Stimulated activated CD4-positive, alpha-beta T cell treated with anti-CD3 and anti-CD28 coated beads, TNF-alpha, amount 100 ng/mL, for 1 hour (primary cell): ENCODE measurements at places on chromosomes 3 and 15.

DNA sequence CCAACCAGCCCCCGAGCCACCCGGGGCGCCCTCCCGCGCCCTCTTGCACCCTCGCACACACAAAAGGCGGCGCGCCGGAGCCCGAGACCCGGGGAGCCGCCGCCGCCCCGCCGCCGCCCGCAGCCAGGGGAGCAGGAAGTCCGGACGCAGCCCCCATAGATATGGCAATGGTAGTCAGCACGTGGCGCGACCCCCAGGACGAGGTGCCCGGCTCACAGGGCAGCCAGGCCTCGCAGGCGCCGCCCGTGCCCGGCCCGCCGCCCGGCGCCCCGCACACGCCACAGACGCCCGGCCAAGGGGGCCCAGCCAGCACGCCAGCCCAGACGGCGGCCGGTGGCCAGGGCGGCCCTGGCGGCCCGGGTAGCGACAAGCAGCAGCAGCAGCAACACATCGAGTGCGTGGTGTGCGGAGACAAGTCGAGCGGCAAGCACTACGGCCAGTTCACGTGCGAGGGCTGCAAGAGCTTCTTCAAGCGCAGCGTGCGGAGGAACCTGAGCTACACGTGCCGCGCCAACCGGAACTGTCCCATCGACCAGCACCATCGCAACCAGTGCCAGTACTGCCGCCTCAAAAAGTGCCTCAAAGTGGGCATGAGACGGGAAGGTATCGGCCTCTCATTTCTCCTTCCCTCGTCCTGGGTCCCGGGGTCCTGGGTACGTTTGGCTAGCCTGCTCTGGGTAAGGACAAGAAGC, 1.6 kb downstream of the NR2F2 start:
- no peak for DNase-seq

DNA sequence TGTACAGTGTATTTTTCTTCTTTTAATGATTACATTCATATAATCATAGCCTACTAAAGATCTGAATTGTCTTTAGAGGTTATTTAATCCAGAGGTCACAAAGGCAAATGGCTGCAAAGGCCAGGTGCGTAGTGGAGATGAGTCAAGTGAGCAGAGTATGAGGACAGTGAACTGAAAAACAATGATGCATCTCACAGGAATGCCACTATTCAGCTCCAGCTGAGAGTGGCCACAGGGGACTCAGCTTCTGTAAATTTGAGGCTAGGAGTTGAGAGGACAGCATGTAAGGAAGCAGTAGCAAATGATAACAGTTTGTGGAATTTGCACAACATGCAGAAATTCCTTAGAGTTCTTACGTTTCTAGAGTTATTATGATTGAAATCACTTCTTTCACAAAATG, 50.4 kb downstream of the COL6A5 start:
- no peak for DNase-seq

GRCh38 chr3:105511031-105511430, 144.3 kb downstream of the ALCAM start:
- no peak for DNase-seq

GRCh38 chr15:72173864-72174550, 23.6 kb downstream of the GRAMD2A start:
- no peak for DNase-seq

DNA sequence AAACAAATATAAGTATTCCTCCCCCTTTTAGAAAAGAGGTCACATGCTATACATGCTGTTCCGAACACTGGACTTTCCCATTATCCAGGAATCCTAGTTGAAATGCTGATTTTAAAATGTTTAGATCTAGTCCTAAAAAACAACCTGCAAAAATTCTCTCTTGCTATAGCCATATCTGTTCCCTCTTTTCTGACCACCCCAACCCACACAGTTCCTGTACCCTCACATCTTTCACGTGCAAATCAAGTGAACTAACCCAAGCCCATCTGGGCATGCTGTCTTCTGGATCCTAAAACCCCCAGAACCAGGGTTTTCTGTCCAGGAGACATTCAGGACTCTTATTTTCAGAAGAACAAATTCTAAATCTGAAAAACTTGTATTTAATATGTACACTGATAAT, 67.4 kb downstream of the RAD18 start:
- DNase-seq, result no peak

- DNase-seq, result no peak
Observed at GRCh38 chr3:78140866-78141265, 1101.0 kb downstream of the ROBO2 start.

- no peak for DNase-seq
Observed at GRCh38 chr3:65660000-65660598, 378.6 kb downstream of the MAGI1 start.

DNA sequence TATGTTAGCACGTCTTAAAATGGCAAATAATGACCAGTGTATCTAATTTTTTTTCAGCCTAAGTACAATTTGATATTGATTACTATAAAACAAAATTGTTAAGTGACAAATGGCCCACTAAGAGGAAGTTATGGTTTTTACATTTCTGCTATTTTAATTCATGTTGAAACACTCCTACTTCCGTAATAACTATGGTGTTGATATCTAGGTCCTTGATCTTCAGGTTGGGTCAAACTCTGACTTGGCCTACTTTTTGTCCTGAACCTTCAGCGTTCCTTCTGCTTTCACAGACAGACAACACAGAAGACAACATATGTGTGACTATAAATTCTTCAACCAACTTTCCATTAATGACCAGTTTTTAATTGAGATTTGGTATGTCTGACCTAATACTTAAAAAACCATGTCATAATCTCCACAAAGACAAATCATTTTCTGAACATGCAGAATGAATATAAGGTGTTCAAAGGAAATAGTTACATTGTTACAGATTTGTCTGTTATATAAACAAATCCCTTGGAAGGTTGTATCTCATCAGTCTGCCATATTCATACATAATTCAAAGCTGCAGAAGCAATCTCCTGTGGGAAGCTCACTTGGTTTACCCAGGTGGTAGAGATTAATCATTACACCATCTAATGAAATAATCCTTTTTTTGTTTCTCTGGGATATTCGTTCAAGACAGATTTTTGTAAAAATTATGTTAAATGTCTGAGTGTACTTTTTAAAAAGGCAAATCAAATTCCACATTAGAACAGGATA, 92.1 kb upstream of the TSPAN3 start:
- no peak for DNase-seq

DNA sequence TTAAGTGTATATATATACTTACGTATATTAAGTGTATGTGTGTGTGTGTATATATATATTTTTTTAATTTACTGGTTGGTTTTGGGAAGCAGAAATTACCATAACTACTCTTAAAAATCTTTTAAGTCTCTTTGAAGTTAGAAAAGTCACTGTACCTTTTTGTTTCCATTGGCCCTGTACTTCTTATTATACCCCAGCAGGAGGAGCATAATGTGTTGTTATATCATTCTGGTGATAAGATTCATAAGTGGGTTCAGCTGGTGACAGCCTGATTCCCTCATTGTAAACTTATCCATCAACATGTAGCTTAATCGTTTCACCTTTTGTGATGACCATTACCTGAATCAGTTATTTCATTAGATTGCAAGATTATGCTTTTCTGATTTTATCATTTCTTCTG, 30.8 kb downstream of the MLH1 start:
- no peak for DNase-seq

DNA sequence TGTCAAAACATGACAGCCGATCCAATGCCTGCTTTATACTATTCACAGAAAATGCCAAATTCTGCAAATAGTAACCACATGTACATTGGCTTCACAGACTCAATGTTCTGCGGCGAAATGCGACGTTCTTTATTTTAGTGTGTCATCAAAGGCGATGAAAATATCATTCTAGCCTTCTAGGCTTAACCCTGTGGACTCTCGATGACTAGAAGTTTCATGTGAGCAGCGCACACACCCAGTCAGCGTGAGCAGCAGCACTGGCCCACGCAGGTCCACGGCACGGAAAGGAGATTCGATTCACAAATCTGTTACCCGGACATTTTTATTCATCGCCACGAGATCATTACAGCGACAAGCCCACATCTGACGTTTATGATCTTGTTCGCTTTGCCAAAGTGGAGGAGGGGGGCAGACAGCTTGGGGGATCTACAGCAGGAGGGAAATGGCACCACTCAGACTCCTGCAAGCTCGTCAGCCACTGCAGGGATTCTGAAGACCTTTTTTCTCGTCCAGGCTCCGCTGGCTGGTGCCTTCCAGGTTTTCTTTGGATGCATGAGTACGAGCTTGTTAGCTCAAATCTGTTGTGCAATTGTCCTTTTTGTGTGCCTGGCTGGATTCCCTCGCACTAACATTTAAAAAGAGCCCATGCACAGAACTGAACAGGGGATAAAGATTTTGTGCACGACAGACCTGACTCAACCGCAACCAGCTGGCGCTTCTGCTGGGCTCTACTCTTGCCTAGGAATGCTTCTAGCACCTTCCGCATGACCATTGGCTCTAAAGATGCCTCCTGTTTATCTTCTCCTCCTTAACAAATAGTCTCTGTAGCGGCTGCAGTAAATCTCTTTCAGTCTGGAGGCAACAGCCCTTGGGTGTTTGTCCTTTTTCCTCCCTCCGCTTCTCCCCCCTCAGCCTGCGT, 938.4 kb downstream of the MCTP2 start:
- no peak for DNase-seq

DNA sequence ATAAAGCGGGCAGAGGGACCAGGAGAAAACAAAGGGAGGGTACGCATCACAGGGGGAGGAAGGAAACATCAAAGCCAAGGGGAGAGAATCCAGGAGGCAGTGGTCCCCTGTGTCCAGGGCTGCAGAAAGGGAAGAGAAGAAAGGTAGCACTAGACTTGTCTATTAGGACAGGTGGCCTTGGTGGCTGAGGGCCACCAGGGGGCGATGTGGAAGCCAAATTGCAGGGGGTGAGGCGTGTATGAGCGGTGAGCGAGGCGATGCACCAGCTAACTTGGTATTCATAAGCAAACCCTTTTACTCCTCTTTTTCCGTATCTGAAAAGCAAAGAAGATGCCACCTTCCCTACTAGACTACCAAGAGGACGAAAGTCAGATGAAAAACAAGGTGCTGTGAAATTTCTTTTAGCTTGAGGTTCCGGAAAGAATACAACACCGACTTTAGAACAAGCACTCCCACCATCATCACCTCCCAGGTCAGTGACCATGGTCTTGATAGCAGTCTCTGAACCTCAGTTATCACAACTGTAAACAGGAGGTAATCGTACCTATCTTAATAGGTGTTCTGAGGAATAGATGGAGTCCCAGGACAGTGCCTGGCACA, 654.4 kb upstream of the ADAMTS9 start:
- DNase-seq, result no peak
